Left ventricle myocardium inferior (tissue), 1 donor: ENCODE measurements at places on chromosomes 13 and 19.

DNA sequence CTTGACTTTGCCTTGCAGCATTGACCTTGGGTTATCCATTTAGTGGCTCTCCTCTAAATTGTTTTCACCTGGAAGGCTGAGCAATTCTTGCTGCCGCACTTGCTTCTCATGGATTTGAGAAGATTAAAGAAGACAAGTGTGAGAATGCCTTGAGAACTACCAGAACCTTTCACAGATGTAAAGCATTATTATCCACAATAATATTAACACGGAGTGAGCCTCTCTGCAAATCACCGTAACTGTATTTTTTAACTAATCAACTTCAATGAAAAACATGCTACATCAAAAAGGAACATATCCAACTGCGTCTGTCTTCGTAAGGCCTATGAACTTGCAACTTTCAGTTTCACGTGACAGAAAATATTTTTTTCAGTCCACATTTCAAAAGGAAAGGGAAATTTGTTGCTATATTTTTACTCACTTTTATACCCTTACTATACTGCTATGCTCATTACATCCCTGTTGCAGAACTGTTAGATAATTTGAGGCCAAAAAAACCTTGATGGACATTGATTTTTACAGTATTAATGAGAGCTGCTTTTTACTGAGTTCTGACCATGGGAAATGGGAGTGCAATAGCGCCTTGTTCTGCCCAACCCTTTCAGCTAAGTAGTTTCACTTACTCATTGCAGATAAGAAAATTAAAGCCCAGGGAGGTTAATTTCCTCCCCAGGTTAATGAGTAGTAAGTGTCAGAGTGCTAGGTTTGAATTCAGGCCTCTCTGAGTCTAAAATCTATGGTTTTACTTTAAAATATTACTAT lies 93.8 kb upstream of the RAP2A start:
- no peak for DNase-seq
- peaks cover 82% of the 10 kb centered on the region for H3K4me1 ChIP-seq
- peak overlapping the region; percentile 18 for H3K4me3 ChIP-seq
- H3K27me3 ChIP-seq, result no peaks in the 10 kb centered on the region

- no peak overlapping the region for H3K4me3 ChIP-seq
- DNase-seq, result no peak
- H3K36me3 ChIP-seq, result no peaks in the 10 kb centered on the region
- H3K27ac ChIP-seq, result no peak overlapping the region
- peaks cover 4% of the 10 kb centered on the region for H3K4me1 ChIP-seq
- no peaks in the 10 kb centered on the region for H3K27me3 ChIP-seq
Measured at GRCh38 chr19:13262450-13262849, 112.2 kb downstream of the IER2 start.

DNA sequence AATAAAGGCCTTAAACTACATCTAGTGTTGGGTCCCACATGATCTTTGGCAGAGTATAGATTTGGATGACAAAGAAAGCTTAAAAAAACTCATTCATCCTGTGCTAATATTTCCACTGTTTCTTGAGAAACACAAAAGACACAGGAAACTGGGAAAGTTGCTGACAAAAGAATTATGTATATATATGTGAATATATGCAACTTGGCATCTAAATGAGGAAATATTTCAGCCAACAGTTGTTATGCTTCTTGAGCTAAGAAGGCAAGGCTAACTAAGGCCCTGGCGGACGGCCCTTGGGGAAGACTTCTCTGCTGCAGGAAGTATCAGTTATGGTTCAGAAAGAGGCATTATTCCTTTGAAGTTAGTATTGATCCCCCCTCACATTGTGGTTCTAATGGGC lies 491.8 kb downstream of the DIAPH3 start:
- peaks cover 10% of the 10 kb centered on the region for H3K4me1 ChIP-seq
- H3K36me3 ChIP-seq, result no peaks in the 10 kb centered on the region
- no peaks in the 10 kb centered on the region for H3K27me3 ChIP-seq
- DNase-seq, result no peak

DNA sequence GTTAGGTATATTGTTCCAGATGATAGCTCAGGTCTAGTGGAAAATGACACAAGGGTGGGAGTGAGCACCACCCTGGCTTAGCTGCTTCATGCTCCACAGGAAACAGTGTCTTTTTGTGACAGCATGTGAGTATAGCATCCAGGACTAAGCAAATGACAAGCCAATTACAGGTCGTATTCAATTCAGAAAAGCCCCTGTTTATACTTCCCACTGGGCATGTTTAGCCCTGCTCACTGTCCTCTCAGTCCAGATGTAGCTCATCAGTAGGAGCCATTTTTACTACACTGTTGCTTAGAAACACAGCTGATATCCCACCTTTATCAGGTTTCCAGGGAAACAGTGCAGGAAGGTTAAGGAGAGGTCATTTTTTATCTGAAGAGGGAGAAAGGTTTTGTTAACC lies 8.0 kb downstream of the ABHD13 start:
- no peaks in the 10 kb centered on the region for H3K27me3 ChIP-seq
- no peak overlapping the region for H3K4me3 ChIP-seq
- H3K4me1 ChIP-seq, result peaks cover 76% of the 10 kb centered on the region
- no peak for DNase-seq

DNA sequence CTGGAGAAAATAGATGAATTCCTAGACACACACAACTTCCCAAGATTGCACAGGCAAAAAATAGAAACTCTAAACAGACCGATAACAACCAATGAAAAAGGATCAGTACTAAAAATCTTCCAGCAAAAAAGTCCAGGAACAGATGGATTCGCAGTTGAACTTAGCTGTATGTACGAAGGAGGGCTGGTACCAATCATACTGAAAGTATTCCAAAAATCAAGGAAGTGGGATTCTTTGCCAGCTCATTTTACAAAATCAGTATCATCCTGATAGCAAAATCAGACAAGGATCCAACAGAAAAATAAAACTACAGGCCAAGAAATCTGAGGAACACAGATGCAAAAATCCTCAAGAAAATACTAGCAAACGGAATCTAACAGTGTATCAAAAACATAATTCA lies 6.5 kb upstream of the LILRB2 start:
- peaks cover 65% of the 10 kb centered on the region for H3K27me3 ChIP-seq
- no peaks in the 10 kb centered on the region for H3K36me3 ChIP-seq
- no peaks in the 10 kb centered on the region for H3K4me1 ChIP-seq
- no peak for DNase-seq

DNA sequence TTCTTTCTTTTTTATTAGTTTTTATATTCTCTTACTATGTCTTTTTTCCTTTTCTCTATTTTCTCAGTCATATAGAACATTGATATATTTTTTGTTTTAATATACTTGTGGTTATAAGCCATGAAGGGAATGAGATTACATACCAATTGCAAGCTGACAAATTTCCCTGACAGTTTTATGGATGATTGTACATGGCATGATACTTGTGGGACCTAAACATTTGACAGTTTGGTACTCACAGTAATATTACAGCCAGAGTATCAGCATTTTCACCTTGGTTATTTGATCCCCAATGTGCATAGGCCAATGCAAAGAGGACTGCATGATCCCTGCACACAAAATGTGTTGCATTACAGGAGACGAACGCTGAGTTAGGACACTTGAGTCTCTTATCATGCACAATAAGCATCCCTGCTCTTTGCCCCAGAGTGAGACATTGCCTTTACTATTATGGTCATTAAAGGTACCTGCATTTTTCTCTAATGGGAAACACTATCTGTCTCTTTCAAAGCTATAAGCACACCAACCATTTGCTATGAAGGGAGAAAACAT lies 713.4 kb upstream of the PCDH20 start:
- H3K27me3 ChIP-seq, result no peaks in the 10 kb centered on the region
- H3K36me3 ChIP-seq, result no peaks in the 10 kb centered on the region
- H3K4me1 ChIP-seq, result no peaks in the 10 kb centered on the region
- no peak for DNase-seq
- H3K27ac ChIP-seq, result no peak overlapping the region

DNA sequence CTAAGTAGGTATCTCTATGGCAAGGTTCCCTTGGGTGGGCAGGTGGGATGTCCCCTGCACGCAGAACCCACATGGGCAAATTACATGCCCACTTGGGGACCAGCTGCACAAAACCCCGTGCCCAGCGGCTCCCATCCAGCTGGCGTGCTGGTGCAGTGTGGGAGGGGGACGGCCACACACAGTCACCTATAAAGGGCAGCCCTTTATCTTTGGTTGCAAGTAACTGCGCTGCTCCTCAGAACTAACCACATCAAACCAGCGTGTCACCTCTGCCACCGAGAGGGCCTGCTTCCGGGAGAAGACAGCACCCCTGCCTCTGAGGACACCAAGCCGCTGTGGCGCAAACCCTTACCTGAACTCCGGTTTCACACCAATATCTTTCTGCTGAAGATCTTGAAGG lies 32.2 kb downstream of the ANKRD27 start:
- peaks cover 88% of the 10 kb centered on the region for H3K36me3 ChIP-seq
- no peaks in the 10 kb centered on the region for H3K27me3 ChIP-seq

DNA sequence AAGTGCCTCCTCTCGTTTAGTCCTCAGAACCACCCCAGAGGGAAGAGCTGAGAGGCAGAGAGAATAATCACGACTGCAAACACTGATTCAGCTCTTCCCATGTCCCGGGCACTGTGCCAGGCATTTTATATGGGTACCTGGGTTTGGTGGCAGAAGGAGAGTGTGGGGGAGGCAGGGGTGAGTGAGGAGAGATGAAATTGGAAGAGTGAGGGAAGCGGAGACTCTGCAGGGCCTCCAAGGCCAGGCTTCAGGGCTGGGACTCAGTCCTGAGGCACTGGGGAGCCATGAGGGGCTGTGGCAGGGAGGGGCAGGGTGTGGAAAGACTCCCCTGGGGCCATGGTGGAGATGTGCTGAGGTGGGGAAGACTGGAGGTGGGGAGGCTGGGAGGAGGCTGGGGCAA lies 8.7 kb downstream of the SYNGR4 start:
- DNase-seq, result no peak
- no peaks in the 10 kb centered on the region for H3K4me1 ChIP-seq
- H3K27me3 ChIP-seq, result no peaks in the 10 kb centered on the region
- no peaks in the 10 kb centered on the region for H3K36me3 ChIP-seq
- H3K4me3 ChIP-seq, result no peak overlapping the region
- H3K27ac ChIP-seq, result no peak overlapping the region

- no peak for DNase-seq
- no peak overlapping the region for H3K4me3 ChIP-seq
- peaks cover 34% of the 10 kb centered on the region for H3K4me1 ChIP-seq
- H3K27me3 ChIP-seq, result no peaks in the 10 kb centered on the region
Measured at GRCh38 chr13:51394724-51395123, 55.2 kb downstream of the SERPINE3 start.

DNA sequence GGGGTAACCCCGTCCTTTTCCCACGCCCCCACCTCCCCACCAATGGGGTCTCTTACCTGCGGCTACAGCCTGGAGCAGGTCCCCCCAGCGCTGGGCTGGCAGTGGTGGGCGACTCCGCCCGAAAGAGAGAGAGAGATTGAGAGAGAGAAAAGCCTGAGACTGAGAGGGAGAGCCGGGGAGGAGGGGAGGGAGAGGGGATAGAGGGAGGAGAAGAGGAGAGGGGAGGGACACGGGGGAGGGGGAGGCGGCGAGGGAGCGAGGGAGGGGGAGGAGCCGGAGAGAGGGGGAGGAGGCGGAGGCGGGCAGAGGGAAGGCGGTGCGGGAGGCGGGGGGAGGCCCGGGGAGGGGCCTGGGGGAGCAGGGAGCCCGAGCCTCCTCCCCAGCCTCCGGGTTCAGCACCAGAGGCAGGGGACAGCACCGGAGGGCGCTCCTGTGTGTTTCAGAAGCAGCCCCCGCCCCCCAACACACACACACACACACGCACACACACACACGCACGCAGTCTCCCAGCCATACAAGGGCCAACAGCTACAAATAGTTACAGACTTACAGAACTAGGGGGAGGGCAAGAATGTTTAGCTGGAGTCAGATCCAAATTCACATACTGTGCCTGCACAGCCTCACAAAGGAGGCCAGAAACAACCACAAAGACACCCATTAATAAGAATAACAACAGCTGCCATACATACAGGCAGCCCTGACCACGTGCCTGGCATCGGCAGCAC lies at the start of gene SLC8A2:
Gene SLC8A2, minus strand, starts transcription at position 161 of the 725 bp plus-strand sequence. CDS start 5,490 bp downstream, outside the sequence.
- H3K36me3 ChIP-seq, result peaks cover 3% of the 10 kb centered on the region
- DNase-seq, result peak; percentile 63
- peak within 1 kb of the TSS; percentile 38 for H3K4me3 ChIP-seq
- H3K27me3 ChIP-seq, result peaks cover 81% of the 10 kb centered on the region
- H3K4me1 ChIP-seq, result peaks cover 7% of the 10 kb centered on the region

- peaks cover 33% of the 10 kb centered on the region for H3K4me1 ChIP-seq
- H3K27me3 ChIP-seq, result peaks cover 71% of the 10 kb centered on the region
- H3K4me3 ChIP-seq, result no peak overlapping the region
- no peak for DNase-seq
- H3K27ac ChIP-seq, result peak overlapping the region; percentile 83
- peaks cover 34% of the 10 kb centered on the region for H3K36me3 ChIP-seq
Measured at GRCh38 chr19:38208571-38208970, 15.5 kb downstream of the DPF1 start.

- H3K4me3 ChIP-seq, result no peak overlapping the region
- peaks cover 6% of the 10 kb centered on the region for H3K27me3 ChIP-seq
- peaks cover 42% of the 10 kb centered on the region for H3K4me1 ChIP-seq
- DNase-seq, result no peak
- H3K27ac ChIP-seq, result peak overlapping the region; percentile 56
- no peaks in the 10 kb centered on the region for H3K36me3 ChIP-seq
Measured at GRCh38 chr13:24074678-24075077, 85.8 kb upstream of the SPATA13 start.

DNA sequence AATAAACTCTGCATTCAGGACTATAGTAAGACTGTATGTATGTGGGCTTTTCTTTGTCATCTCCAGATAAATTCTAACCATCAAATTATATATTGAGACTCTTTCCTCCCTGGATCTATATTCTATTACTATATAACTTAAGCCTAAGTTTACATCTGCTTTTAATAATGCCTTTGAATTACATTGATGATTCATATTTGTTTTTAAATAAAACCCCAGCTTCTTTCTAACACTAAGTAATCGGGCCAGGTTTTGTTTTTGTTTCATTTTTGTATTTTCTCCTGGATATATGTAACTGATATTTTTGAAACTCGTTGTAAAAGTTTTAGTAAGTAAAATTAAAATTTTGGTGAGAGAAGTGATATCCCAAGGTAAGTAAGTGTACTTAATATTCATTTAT lies 1599.1 kb downstream of the PCDH9 start:
- no peak overlapping the region for H3K4me3 ChIP-seq
- H3K4me1 ChIP-seq, result no peaks in the 10 kb centered on the region
